ENCODE measurements at places on chromosomes 5 and 9.

DNA sequence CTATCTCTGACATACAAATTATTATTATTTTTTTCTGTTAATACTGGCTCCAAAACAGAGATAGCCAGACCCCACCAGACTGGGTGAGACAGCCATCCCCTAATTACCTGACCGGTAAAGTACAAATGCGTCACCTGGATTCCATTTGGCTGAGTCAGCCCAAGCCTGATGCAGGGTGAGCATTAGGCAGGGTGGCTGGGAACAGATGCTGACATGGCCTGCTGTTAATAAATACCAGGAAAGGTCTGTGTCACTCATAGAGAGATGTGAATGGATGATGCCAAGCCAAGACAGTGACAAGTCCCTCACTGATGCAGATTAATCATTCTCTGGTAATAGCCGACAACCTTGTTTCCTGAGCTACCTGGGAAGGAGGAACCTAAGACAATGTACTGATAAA, 183.5 kb downstream of the TRIM32 start:
- no peak for DNase-seq

DNA sequence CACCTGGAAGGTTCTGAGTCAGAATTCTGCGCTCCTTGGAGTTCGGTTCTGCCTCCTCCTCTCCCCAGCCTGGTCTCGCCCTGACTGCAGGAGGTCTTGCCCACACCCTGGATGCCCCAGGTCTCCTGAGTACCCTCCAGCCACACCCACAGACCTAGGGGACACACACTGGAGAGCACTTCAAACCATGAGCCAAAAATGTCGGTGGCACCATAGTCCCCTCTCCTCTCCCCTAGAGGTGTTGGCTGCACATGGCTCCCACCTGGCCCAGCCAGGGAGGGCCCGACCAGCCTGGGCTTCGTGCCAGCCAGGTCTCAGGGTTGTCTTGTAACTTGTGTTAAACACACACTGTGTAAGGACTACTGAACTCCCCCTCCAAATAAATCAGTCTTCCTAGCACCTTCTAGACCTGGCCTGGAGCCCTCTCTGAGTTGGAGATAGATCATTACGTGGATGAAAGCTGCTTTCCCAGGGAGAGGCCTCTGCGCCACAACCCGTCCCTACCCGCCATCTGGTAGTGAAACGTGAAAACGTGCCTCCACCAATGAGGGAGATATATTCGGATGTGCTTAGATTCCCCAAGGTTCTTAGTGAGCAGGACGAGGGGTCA, 49.9 kb upstream of the CTSL start:
- no peak for DNase-seq

DNA sequence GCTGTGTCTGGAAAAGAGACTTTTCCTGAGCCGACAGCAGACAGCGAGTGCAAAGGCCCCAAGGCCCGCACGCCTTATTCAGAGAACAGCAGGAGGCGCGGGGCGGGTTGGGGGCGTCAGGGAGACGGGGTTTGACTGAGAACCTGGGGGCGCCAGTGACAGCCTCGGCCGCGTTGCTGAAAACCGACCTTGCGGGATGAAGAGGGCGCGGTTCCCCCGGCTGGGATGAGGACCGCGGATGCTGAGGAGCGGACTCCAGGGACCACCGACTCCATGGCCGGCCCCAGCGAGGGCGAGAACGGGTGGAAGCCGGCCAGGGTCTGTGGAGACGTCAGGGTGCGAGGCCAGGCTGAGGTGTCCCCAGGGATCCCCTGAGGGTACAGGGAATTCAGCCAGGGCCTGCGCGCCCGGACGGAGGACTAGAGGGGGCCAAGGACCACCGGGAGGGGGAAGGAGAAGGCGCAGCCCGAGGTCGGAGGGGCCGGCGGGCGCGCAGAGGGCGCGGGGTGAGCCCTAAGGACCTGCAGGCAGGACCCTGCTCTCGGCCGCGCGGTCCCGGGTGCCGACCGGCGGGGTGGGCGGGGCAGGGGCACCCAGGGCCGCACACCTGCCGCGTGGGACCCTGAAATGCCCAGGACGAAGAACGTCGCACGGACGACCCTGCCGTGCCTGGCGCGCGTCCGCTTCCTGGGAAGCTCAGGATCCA, 837 bp upstream of the AHRR start:
- no peak for DNase-seq

DNA sequence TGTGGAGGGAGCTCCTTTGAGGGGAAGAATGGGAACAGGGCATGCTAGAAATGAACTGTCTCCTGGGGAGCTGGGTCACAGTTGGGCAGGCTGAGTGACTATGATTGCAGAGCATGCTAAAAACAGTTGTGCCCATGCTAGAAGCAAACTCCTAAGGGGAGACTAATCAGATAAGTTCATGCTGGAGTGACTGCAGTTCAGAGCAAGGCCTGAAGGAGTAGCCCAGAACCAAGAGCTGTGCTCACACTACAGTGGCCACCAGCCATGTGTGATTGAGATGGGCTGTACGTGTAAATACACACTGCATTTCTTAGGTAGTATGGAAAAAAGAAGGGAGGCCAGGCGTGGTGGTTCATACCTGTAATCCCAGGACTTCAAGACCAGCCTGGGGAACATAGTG, 10.3 kb upstream of the AK1 start:
- no peak for DNase-seq

DNA sequence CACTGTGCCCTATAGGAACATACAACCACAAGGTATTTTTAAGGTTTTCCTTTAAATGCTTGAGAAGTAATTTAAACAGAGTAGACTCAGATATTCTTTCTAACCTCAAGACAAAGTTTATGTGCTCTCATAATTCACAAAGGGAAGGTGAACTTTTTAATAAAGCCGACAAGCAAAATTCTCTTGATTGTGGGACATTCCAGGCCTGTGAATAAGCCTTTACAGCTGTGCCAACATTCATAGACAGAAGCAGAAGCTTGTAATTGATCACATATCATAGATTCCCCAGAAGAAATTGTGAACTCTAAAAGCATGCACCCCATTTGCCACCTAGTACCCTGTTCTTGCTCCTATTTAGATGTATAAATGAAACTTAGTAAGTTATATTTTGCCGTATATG, 1107.8 kb upstream of the SEMA6A start:
- DNase-seq = no peak

GRCh38 chr5:38257308-38258041, 884 bp upstream of the EGFLAM start:
- DNase-seq = no peak

- DNase-seq = no peak
These were observed 38.9 kb downstream of the NTRK2 start for GRCh38 chr9:84708400-84708799.

GRCh38 chr5:151174612-151175101, 17.1 kb upstream of the ANXA6 start:
- no peak for DNase-seq

GRCh38 chr5:20972419-20972925, 984.5 kb upstream of the CDH18 start:
- no peak for DNase-seq

DNA sequence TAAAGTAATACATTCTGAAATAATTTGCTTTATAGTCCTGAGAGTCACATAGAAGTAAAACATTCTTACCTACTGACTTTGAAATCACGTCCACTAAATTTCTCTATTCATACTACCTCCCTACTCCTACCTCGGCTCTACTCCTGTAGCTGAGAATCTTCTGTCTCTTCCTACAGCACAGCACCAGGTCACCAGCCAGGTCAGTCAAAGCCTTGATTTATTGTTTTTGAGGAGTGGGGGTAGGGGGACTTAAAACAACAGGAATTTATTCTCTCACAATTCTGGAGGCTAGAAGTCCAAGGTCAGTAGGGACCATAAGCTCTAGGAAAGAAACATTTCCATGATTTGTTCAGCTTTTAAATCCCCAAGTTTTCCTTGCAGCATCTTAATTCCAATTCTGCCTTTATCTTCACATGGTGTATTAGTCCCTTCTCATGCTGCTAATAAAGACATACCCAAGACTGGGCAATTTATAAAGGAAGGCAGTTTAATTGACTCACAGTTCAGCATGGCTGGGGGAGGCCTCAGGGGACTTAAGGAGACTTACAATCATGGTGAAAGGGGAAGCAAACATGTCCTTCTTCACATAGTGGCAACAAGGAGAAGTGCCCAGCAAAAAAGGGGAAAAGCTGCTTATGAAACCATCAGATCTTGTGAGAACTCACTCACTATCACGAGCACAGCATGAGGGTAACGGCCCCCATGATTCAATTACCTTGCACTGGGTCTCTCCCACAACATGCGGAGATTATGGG, 49.6 kb upstream of the CCNG1 start:
- no peak for DNase-seq

GRCh38 chr5:134091626-134092121, 22.8 kb upstream of the TCF7 start:
- DNase-seq = no peak

GRCh38 chr9:81490605-81491331, 198.6 kb downstream of the TLE1 start:
- DNase-seq = no peak
